ENCODE measurements at places on chromosomes 5 and 9.

DNA sequence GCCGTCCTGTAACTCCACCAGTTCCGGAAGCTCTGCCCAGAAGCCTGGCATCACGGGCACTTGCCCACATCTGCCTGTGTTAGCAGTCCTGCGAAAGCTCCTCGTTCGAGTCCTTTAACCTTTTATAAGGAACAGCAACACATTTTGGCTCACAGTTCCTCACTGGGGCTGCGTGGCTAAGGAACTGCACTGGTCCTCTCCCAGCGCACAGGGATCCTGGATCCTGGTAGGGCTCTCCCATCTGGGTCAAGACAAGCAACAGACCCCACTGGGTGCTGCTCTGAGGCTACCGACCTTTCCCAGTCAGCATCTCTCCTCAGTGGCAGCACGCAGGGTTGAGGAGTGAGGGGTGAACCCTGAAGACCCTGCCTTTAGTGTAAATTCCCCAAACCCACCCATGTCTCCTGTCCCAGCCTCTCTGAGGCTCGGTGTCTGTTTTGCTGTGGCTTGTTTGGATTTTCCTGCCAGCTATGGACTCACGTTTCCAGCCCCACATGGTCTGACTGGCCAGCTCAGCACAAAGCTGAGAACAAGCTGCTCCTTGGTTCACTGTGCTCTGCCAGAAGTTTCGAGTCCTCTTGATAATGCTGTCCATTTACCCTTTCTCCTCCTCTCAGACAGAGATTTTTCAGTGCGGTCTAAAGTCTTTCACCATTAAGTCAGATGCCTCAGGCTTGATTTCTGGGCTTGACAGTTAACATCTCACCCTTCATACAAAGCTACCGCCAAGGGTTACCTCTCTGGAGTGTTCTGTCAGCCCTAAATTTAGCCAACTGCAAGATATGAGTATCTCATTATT, 80.0 kb downstream of the AK8 start:
- no peak for DNase-seq

- no peak for DNase-seq
Observed at GRCh38 chr5:54748527-54748926, 231.0 kb downstream of the SNX18 start.

DNA sequence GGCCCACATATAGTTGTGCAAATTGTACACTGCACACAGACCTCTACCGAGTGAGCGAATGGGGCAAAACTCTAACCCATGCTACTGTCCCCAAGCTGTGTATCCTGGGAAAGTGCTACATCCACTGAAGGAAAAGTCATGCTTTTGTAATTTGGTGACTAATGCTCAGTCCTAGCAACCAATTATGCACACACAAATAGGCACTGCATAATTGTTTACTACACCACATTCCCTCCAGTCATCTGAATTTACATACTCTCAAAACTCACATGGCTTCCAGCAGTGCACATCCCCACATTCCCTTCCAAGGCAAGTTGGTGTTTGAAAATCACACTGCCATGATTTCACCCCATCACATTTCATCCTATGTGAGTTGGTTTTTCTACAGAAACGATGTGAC, 125.9 kb upstream of the OSMR start:
- no peak for DNase-seq

DNA sequence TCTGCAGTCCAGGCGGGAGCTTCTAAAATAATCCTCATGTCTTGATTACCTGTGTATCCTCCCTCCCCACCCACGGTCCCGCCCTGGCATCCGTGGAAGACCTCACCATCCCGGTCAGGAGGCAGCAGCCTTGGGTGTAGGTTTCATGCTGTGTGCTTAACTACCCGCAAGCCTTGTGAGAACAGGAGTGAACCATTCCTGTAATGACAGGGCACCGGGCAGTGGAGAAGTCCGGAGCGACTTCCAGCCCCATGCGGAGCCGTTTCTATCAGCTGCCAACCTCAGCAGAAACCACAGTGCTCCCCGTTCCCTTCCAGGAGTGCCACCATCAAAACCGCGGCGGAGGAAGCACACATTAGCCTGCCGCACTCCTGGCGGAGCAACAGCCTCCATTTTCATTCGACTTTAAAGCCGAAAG, 123.5 kb upstream of the LMX1B start:
- no peak for DNase-seq

DNA sequence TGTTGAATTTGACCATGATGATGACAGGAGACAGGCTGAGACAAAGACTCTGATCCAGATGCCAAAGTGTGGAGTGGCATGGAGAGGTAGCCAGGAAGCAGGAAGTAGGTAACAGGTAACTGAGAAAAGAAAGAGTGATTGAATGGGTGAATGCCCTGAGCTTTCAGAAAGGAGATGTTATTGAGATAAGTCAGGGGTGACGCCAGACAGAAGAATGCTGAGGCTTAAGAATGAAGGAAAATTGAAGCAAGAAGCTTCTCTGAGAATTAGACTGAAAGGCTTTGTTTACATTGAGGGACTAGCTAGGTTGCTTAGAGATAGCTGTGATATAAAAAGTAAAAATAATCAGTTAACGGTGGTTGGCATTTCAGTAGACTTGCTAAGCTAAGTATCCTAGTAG, 165.7 kb downstream of the PSAT1 start:
- DNase-seq: no peak

- no peak for DNase-seq
Observed at GRCh38 chr5:133928587-133929393, 39.6 kb downstream of the C5orf15 start.

DNA sequence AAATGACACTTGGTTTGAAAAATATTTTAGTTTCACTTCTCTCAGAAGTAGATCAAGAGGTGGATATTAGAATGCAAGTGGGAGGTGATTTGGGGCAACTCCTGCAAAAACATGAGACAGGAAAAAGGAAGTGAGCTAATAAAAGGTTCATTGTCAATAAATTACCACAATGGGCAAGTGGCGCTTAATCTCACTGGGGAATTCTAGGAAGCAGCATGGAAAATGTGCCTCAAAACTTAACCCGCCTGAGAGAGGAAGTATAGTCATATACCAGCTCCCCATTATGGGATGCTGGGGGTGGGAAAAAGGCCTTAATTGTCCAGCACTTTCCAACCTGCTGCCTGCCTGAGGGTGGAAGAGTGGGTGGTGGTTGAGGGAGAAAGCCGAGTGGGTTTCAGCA, 204.1 kb downstream of the ELAVL2 start:
- no peak for DNase-seq

DNA sequence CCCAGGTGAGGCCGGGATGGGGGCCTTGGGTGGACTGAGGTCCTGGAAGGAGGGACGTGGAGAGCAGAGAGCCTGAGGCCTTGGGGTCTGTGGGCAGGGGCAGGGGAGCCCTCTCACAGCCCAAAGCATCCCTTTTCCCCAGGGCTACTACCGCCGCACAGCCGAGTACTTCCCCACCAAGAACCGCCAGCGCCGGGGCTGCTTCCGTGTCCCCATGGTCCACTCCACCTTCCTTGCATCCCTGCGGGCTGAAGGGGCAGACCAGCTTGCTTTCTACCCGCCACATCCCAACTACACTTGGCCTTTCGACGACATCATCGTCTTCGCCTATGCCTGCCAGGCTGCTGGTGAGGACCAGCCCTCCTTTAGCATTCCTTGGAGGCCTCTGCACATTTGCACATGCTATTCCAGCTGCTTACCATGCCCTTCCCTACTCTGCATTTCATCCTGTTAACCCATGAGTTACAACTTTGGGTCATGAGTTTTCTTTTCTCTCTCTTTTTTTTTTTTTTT, 3.7 kb downstream of the CERCAM start:
- no peak for DNase-seq

DNA sequence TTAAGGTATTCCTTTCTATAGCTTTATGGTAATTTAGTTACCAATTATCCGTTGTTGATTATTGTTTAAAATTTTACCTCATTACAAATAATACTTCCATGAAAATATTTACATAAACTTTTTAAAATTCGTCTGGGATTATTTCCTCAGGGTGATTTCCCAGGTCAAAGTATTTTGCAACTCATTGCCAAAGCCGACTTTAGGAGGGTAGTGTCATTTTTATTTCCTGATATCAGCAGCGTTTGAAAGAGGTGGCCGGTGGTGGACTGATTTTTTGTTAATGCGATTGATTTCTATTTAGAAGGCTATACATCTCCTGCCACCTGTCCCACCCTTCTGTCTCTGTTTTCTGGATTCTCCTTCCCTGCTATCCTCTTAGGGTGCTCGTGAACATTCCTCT, 4.3 kb downstream of the ADAMTS16 start:
- no peak for DNase-seq

DNA sequence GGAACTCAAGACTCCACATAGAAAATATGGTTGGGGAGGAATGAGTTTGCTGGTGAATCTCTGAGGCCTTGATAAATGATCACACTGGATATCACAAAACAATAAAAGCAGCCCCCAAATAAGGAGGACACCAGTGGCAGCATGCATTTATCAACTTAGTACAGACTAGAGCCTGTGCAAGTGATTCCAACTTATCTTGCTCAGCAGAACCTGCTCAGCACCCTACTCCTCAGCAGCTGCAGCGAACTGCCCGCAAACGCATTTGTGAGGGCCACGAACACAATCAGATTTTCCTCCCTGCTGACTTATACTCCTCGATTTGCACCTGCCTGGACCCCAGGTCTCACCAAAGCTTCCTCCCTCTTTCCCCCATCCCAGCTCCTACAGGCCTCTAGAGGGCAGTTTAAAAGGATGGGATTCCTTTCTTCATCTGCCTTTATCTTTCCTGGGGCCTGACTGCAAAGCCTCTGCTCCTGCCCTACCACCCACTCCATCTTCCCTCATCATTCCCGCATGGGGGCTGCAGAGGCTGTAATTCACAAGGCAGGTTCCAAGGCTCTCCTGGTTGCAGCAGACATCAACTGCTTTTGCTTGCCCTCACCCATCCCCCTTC, 41.2 kb downstream of the ANKS6 start:
- no peak for DNase-seq

DNA sequence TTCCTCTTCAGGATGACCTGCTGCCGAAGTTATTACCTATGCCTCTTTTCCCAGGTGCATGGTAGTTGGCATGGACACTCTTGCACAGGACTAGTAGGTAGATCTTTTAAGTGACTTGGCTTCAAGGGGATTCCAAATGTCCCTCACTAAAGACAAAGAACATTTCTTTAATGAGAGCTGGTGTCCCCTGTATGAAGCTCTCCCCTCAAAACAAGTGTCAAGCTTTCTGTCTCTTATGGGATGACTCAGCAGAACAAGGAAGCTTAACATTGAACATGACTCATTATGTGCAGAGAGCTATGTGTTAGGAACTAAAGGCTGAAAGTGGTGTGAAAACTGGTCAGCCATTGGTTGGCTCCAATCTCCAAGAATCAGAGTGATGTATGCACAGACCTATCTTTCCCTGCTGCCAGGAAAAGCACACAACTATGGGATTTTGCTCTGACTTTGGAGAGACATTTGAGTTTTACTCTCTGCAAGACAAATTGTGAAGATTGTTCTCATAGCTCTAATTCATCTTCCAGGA, 120.5 kb downstream of the PRDM6 start:
- peak; percentile 52 for DNase-seq

DNA sequence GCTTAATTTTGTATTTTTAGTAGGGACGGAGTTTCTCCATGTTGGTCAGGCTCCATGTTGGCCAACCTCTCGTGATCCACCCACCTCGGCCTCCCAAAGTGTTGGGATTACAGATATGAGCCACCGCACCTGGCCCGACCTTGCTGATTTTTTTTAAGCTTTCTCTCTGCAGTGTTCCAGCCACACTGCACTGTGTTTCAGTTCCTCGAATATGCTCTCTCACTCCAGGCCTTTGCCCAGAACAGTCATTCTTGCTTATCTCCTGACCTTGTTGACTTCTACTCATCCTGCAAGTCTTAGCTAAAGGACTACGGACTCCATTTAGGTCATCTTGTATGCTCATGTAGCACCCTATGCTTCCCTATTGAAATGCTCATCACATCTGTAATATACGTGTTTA, 3.3 kb downstream of the SNAPC3 start:
- DNase-seq: no peak

DNA sequence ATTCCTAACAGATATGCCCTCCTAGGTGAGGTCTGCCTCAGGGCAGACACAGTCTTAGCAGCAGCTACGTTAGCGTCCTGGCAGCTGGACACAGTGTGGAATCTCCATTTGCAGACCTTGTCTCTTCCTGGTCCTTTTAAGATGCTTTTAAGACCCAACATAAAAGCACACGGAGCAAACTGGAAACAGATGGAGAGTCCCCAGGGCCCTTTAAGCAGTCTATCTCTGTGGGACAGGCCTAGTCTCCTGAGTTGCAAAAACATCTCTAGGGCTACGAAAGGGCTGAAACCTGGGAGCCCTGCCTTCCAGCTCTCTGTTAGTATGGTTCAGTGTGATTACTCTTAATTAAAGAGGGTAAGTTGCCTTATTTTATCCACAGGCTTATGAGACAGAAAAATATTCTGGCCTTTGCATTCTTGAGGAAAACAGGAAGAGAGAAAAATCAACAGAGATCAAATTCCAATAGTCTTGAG, 66.0 kb upstream of the GNA14 start:
- no peak for DNase-seq

- no peak for DNase-seq
Observed at GRCh38 chr9:121057821-121058220, 7.7 kb upstream of the C5 start.

- no peak for DNase-seq
Observed at GRCh38 chr9:136728548-136729123, 14.1 kb downstream of the LCN10 start.

GRCh38 chr9:95726756-95727155, 148.7 kb upstream of the ERCC6L2 start:
- peak; percentile 37 for DNase-seq

DNA sequence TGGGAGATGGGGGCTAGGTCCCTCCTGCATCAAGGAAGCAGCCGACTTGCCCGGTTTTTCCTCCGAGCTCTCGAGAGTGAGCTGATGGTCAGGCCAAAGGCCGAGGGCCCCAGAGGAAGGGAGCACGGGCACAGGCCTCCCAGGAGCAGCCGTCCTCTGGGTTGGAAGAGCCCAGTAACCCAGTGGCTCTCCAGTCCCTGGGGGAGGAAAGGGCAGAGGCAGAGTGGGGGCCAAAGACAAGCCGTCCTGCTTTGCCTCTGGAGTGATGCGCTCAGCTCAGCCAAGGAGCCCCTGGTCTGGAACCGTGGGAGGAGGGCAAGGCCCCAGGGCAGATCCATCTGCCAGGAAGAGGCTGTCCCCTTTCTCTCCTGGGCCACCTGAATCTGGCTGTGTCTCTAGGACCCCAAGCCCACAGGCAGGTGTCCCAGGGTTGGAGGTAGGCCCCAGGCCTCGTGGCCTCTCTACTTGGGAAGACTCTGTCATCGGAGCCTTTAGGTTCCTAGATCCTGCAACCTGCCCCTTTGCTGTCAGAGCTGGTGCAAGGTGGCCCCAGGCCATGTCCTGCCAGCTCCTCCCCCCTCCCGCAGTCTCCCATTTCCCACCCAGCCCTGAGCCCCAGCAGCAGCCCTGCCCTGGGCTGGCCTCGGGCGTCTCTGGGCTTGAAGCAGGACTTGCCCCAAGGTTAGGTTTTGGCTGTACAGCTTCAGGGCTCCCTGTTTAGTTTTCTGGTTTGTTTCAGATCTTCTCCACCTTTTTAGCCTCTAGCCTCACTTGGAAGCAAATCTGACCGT, 224.1 kb downstream of the CACNA1B start:
- no peak for DNase-seq

- peak; percentile 1 for DNase-seq
Observed at GRCh38 chr5:154287136-154287535, 96.6 kb downstream of the GALNT10 start.
